ENCODE measurements at places on chromosomes 7 and 10.

GRCh38 chr10:94963901-94964300 is 25.4 kb downstream of the CYP2C9 start:
- peak; percentile 36 for DNase-seq

- DNase-seq = no peak
Measured at GRCh38 chr7:1697499-1698125, 27.5 kb downstream of the ELFN1 start.

DNA sequence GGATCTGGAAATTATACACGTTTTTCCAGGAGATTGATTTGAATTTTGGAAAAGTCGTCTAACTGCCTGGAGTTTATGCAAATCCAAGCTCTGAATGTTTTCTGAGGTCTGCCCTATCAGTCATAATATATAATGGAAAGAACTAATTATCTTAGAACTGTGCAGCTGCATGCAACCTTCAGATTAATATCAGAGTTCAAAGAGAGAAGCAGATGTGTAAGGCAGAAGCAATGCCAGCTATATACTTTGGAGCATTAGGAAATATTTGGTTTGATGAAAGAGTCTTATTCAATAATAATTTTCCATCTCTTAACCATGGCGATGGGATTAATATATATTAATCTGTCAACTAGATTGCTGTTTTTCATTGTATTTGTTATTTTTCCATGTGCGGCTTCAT is 500.9 kb downstream of the NEBL start:
- no peak for DNase-seq

GRCh38 chr10:55852900-55853299 is 508.2 kb downstream of the ZWINT start:
- DNase-seq = no peak

GRCh38 chr10:9957351-9957750 is 1060.3 kb upstream of the CELF2 start:
- DNase-seq = no peak

DNA sequence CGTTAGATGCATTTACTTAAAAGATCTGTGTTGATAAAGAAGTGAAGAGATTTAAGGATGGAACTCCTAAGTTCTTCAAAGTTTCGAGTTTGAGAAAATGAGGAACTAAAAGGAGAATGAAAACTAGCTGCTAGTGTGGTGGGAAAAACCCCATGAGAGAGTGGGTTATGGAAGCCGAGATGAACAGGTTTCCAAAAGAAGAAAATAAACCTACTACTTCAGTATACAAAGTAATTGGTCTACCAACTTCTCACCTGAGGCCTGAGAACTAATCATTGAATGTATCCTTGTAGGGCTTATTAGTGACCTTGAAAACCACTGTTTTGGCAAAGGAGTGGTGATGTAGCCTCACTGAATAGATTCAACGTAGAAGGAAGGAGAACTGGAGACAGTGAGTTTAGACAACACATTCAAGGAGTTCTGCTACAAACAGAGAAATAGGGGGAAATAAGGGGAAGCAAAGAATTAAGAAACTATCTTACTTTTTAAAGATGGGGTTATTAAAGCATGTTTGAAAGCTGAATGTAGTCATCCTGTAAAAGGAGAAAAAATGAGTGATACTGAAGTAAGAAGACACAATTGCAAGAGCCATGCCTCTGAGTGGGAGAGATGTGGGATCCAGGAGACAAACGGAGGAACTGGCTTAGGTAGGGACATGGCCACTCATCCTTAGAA is 50.8 kb downstream of the CH25H start:
- DNase-seq = no peak

GRCh38 chr7:105924945-105925344 is 38.1 kb upstream of the CDHR3 start:
- DNase-seq = no peak

GRCh38 chr7:17832820-17833355 is 107.4 kb downstream of the SNX13 start:
- no peak for DNase-seq

Data from A172 (cell line).